Caco-2 (cell line): ENCODE measurements at places on chromosomes 16 and 17.

- no peak for DNase-seq
These were observed 617 bp upstream of the SCRN2 start for GRCh38 chr17:47841488-47842291.

GRCh38 chr16:44655-45054, 8.8 kb downstream of the POLR3K start:
- DNase-seq = no peak

DNA sequence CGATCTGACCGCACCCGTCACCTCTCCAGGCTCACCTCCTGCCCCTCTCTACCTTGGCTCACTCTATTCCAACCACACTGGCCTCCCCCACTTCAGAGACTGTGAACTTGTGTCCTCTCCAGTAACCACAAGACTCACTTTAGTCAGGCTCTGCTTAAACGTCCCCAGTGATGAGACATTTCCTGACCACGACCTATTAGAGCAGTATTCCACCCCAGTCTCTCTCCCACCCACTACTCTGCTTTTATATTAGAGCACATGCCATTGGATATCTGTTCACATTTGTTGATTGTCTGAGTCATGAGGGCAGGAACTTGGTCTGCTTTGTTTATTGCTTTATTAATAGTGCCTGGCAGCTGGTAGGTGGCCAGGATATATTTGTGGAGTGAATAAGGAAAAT, 20.1 kb downstream of the COX11 start:
- no peak for DNase-seq

- no peak for DNase-seq
These were observed 226.0 kb downstream of the SNX29 start for GRCh38 chr16:12202486-12202885.

GRCh38 chr17:14434506-14434905, 133.6 kb downstream of the HS3ST3B1 start:
- no peak for DNase-seq

- no peak for DNase-seq
These were observed 3.5 kb upstream of the EZH1 start for GRCh38 chr17:42748202-42748907.

- DNase-seq = no peak
These were observed 29.9 kb upstream of the PAFAH1B1 start for GRCh38 chr17:2563543-2563942.
